ENCODE measurements at places on chromosomes 12 and 14.

DNA sequence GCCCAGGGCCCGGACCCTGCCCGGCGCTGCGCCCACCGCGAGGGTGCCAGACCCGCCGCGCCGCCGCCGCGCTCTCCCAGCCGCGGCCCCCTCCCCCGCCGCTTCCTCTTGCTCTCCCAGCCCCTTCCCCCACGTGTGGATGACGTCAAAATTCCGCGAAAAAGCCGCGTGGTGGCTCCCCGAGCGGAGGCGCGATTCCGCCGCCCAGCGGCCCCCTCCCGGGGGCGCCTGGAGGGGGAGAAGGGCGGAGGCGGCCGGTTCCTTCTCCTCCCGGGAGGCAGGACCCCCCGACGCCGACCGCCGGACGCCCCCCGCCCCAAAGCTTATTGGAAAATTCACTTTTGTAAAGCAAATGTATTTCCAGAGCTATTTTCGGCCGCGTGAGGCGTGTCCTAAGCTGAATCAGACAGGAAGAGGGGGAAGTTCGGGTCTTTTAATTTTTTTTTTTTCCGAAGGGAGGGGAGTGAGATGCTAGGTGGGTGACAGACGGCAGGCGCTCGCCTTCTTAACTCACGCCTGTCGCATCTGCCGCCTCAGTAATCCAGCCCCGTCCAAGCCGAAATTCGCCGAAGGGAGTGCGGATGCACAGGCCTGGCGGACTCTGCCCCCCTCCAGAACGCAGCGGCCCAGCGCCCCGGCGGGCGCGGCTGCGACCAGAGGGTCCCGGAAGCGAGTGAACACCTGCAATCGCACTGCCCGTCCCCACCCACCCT is 4.1 kb upstream of the CCND2 start:
- peak; percentile 41 for DNase-seq

GRCh38 chr14:80504781-80505180 is 293.5 kb upstream of the DIO2 start:
- DNase-seq = peak; percentile 20

DNA sequence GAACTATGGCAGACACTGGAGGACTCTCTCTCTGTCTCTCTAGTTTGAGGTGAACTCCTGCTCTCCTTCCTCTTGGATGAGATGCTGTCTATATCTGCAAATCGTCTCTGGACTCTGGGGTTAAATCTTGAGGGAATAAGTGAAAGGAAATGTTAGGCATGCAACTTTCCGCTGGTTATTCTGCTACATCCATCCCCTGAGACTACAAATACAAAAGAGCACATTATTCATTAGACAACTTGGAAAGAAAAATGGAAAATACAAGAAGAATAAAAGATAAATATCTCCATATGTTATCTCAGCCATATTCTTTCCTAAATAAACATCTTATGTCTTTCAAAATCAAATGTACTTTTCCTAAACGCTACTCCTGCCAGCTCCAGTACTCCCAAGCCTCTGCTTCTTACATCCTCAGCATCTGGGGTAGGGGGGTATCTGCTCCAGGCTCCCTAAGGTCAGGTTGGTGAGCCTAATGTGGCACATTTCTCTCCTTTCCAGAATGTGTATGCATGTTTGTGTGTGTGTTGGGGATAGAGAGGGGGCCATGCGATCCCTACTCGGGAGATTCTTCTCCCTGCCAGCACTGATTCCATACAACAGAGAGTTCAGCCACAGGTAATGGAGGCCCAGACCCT is 102.9 kb upstream of the FSCB start:
- no peak for DNase-seq

- no peak for DNase-seq
Measured at GRCh38 chr14:74414403-74415114, 11.5 kb downstream of the SYNDIG1L start.

GRCh38 chr14:75204116-75204515 is 27.7 kb upstream of the TMED10 start:
- DNase-seq = peak; percentile 4

GRCh38 chr12:78095623-78096022 is 264.9 kb downstream of the NAV3 start:
- DNase-seq = no peak

GRCh38 chr12:3921151-3921471 is 47.9 kb upstream of the PARP11 start:
- DNase-seq = no peak

- no peak for DNase-seq
Measured at GRCh38 chr14:94115058-94115591, 4.6 kb downstream of the IFI27 start.

DNA sequence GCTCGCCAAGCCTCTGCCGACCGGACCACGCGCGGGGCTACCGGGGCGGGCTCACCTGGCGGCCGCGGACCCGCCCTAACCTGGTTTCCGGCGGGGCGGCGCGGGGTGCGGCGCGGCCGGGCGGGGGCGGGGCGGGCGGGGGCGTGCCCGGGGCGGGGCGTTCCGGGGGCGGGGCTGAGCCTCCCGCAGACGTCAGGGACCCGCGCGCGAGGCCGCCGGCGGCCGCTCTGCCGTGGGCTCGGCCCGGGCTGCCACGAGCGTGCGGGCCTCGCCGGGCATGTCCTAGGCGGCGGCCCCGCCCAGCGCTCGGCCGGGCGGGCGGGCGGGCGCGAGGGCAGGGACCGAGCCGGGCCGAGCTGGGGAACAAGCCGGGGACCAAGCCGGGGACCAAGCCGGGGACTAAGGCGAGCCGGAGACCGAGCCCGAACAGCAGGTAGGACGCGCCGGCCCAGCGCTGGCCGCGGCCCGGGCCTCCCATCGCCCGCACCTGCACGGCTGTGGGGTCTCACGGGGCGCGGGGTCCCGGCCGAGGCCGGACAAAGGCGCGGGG is at the start of gene CEP170B:
CEP170B (plus strand) TSS at position 188 of the 550 bp plus-strand sequence. CDS start 3,183 bp downstream, outside the sequence.
- DNase-seq = peak; percentile 19

- peak; percentile 79 for DNase-seq
Measured at GRCh38 chr14:67285876-67286452, 44.7 kb downstream of the PALS1 start.

DNA sequence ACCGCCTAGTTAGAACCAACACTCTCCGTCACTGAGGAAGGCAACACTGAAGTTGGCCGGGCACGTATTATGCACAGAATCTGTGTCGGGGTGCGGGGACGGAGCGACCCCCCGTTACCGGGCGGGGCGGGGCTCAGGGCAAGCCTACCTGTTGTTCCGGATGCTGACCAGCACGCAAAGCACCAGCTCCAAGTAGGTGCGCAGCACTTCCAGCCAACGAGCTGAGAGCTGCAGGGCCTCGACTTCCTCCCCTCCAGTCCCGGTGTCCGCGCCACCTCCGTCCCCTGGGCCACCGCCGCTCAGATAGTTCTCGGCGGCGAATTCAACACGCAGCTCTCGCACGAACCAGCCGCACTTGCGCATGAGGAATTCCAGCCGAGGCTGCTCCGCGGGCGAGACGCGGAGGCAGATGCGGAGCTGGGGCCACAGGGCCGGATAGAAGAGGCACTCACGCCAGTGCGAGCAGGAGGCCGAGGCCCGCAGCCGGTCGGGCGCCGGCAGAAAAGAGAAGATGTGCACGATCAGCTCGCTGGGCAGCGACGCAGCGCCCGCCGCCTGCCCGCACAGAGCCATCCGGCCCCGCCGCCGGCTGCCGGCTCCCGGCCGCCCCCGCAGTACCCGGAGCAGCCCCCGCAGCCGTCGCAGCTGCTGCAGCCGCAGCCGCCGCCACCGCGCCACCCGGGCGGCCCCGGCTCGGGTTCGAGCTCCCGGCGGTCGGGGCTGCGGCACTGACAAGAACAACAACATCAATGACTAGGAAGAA is 636 bp downstream of the FBXO33 start:
- peak; percentile 41 for DNase-seq

GRCh38 chr12:57242691-57243454 is 8.1 kb downstream of the STAC3 start:
- DNase-seq = peak; percentile 32

GRCh38 chr12:90342081-90342480 is 612.9 kb downstream of the CCER1 start:
- DNase-seq = no peak

DNA sequence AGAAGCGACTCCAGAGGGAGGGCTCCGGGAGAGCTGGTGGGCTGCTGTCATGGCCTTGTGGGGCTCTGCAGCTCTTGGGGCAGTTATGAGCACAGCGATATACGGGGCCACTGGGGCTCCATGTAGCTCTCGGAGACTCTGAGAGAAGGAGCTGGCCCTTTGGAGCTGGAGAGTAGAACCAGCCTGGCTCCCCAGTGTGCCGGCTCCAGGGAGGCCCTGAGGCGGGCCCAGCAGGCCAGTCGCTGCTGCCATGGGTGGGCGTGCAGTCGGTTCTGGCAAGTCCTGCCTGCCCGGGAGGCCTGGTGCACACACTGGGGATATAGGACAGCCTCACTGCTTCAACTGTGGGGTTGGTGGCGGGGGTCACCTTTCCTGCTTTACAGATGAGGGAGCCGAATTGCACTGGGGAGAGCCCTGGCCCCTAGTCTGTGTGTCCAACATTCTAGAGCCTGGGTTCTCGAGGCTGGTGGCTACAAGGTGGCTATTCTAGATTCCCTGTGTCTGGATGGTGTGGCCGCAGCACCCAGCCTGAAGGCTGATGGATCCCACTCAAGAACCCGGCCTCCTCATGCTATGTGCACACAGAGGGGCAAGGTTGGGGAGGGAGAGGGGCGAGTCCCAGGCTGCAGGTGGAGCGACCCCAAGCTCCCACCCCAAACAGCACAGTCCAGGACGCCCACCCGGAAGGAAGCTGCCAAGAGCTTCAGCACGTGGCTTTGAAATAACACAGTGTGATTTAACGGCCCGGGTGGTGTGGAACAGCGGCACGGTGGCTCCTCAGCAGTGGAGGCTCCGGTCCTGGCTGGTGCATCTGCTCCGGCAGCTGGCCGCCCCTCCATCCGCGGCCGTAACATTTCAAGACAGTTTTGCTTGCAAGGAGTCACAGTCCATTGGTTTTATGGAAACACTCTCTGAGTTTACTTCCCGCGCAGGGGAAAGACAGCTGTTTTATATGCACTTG is 188.3 kb upstream of the C14orf180 start:
- no peak for DNase-seq

- no peak for DNase-seq
Measured at GRCh38 chr14:94923786-94924185, 153.9 kb upstream of the GSC start.

GRCh38 chr12:19624491-19624890 is 185.2 kb downstream of the AEBP2 start:
- peak; percentile 43 for DNase-seq

- no peak for DNase-seq
Measured at GRCh38 chr14:84535976-84536375, 994.0 kb upstream of the FLRT2 start.

- DNase-seq = peak; percentile 94
Measured at GRCh38 chr12:53561590-53561953, 54.3 kb upstream of the NPFF start.

GRCh38 chr12:108387771-108388170 is 48.7 kb upstream of the CMKLR1 start:
- no peak for DNase-seq

DNA sequence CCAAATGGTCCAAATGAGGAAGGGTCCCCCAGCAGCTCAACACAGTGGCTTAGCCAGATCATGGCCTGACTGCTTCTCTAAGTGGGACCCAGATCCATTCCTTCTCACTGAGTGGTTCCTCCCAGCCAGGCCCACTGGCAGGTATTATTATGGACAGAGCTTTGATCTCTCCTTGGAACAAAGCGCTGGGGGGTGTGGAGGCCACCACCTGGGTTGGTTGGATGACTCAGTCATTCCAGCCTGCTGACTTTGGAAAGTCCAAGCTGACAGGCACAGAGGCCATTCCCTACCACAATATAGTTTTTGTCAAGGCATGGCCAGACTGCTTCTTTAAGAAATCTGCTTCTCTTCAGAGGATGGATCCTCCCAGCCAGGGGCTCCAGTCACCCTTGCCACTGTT is 341.1 kb downstream of the BTG1 start:
- peak; percentile 61 for DNase-seq

DNA sequence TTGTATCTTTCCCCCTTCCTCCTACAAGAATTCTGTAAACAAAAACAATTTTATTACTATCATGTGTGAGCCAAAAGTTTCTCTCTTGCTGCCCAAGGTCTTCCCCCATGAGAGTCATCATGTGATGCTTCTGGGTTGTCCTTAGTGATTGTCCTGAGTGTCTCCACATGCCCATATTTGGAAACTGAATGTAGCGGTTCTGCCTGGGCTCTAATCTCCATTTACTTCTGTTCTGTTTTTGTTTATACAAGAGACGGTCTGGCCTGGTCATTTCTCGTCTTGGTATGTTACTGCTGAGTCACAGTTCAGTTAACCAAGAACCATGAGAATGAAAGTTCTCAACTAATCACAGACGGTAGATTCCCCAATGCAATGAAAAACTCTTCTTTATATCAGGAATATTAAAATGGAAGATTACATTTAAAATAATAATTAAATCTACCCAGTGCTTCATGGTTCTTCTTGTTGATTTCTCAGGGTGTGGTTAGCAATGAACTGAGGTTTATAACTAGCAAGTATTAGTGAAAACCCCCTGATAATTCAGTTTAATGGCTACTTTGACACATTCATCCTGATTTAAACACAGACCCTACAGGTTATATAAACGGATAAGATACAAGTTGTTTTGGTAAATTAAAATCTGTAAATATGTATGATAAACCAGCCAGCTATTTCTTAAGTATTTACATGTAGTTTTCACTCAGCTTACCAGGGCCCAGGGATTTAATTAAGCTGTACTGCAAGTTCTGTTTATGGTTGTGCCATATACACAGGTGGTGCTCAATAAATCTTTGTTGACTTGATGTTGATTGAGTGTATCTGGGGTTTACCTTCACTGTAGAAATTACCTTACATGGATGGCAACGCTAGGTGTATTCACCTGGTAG is 81.1 kb downstream of the PELI2 start:
- peak; percentile 99 for DNase-seq

DNA sequence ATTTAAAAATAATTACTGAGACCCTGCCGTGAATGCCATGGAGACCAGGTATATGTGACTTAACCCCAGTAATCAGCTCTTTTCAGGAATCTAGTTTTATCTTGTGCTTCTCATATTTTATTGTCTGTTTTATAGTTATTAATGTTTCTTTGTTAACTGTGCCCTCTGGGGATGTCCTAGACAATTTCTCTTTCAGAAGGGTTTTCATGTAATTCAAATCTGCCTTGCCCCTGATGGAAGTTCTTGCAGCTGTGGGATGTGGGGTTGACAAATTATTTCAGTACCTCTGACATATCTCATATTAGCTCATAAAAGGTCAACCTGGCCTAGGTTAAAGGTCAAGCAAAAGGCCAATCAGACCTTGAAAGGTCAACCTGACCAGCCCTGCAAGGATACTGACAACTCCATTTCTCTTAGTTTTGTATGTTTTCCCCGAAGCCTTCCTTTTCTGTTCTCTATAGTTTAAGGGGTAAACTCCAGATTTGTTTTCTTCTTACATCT is 182.3 kb downstream of the SLC41A2 start:
- DNase-seq = no peak

DNA sequence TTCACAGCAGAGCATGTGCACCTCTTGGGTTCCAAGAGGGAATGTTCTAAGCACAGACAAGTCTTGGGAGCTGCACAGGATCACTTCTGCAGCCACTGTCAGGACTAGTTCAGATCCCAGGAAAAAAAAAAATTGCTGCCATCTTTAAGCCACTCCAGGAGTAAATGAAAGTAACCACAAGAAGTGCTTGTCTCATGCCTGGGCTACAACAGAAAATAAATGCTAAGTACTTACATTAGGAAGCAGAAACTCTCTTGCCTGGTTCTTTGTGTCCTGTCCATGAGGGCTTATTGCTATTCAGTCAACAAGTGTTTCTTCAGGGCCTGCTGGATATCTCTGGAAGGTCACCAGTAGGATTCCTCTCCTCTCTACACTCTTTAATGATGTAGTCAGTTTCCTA is 176.1 kb downstream of the KTN1 start:
- DNase-seq = no peak
